ENCODE measurements at places on chromosomes 2 and 18.
A peak's percentile ranks its signal among the peaks of the same experiment; 100 is the strongest.

- DNase-seq, result no peak
Observed at GRCh38 chr2:223723954-223724411, 113.4 kb downstream of the AP1S3 start.

- DNase-seq, result no peak
Observed at GRCh38 chr2:157182834-157183396, 74.6 kb upstream of the GALNT5 start.

- no peak for DNase-seq
Observed at GRCh38 chr2:166234112-166234846, 106.5 kb upstream of the SCN1A start.

DNA sequence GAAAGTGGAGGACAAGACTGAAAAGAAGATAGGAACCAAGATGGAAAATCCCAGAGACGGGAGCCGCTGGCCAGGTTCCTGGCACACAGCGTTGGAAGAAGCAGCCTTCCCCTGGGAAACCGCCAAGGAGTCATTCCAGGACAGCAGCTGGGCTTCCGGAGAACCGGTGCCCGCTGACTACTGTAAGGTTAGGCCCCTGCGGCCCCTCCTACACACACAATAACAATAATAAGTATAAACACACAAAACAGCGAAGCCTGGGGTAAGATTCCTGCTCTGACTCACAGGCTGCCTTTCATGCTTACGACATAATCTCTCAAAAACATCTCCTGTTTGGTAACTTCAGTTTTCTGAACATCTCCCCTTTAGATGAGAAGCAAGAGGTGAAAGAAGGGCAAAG lies 28.1 kb upstream of the MYCN start:
- no peak for DNase-seq

- DNase-seq, result no peak
Observed at GRCh38 chr2:160220545-160221009, 20.5 kb upstream of the ITGB6 start.

GRCh38 chr2:1883476-1883875 lies 139.2 kb upstream of the PXDN start:
- DNase-seq, result no peak

DNA sequence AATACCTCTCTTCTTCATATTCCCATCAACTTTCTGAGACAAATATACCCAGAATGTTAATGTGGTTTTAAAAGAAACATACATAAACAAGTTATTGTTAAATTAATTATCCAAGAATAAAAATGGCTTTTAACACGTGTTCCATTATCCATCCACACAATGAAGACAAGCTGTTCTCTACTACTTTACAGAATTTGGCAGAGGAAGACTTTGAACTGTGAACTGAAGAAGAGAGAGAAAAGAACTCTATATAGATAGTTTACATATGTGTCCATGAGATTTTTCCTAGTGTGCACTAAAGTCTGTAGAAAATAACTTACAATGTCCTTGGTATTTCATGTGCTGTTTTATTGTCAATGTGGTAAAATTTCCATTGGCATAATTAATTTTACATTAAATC lies 207.0 kb upstream of the COL3A1 start:
- no peak for DNase-seq

- DNase-seq, result no peak
Observed at GRCh38 chr2:96787411-96787810, 26.7 kb downstream of the CNNM4 start.

DNA sequence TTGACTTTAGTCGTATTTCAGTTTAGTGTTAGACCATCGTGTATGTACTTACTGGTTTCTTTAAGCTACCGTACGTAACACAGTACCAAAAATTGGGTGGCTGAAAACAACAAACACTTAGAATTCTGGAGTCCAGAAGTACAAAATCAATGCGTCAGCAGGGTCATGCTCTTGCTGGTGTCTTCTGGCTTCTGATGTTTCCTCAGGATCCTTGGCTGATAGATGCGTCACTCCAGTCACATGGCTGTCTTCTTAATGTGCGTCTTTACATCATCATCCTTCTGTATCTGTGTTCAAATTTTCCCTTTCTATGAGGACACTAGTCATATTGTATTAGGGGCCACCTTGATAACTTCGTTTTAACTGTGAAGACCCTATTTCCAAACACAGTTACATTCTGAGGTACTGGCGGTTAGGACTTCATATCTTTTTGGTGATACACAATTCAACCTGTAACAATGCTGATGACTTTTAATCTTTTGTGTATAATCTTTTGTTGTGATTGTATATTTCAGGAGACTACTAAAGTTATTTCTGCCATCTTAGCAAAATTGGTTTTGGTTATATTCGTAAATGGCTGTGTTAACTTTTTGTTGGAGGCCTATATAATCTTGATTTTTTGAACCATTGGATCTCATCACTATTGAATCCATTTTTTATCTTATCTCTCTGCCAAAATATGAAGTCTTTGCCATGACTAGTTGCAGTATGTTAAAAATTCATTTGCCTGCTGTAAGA lies 25.4 kb downstream of the ACTR3 start:
- no peak for DNase-seq

DNA sequence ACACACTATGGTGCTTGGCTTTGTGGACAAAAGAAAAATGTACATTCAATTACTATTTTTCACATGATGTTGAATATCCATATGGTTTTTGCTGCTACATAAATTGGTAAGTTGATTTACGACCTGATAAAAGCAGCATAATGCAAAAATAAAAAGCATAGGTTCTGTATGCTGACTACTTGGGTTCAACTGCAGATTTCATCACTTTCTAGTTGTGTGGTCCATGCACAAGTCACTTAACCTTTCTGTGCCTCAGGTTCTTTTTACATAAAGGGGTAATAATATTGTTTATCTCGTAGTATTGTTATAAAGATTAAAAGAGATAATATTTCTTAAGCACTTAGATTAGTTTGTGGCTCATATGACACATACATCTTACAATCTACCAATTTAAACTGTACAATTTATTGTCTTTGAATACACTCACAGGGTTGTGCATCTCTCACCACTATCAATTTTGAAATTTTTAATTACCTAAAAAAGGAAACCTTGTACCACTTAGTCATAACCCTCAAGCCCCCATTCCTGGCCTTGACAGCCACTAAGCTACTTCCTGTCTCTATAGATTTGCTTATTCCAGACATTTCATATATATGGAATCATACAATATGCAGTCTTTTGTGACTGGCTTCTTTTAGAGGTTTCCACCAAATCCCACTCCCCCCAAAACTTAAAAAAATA lies 1443.9 kb downstream of the SUCLG1 start:
- DNase-seq, result no peak

DNA sequence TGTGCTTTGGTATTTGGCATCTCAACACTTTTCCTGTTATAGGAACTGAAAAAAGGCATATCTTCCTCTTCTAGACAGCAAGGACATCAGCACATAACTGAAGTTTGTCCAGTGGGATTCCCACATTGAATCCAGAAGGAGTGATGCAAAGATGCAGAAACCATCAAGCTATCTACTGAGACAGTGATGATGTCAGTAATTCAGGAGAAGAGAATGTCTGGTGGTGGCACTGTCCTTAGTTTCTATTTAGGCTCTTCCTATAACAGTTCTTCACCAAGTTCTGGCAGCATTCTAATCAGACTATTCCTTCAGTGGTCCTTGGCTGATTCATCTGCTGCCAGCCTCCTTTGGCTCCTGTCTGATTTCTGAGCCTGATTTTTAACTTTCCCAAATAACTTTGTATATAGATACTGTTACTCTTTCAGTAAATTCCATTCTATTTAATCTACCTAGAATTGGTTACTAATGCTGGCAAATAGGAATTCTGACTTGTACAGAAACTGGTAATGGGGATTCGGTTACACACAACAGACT lies 56.6 kb upstream of the AGPS start:
- no peak for DNase-seq

GRCh38 chr2:20225294-20226151 lies 593 bp upstream of the SDC1 start:
- DNase-seq, result peak; percentile 78

GRCh38 chr2:128624956-128625355 lies 306.3 kb upstream of the HS6ST1 start:
- DNase-seq, result no peak

- no peak for DNase-seq
Observed at GRCh38 chr2:136183097-136183496, 65.1 kb upstream of the CXCR4 start.

- DNase-seq, result no peak
Observed at GRCh38 chr2:54735636-54736035, 12.2 kb downstream of the EML6 start.

DNA sequence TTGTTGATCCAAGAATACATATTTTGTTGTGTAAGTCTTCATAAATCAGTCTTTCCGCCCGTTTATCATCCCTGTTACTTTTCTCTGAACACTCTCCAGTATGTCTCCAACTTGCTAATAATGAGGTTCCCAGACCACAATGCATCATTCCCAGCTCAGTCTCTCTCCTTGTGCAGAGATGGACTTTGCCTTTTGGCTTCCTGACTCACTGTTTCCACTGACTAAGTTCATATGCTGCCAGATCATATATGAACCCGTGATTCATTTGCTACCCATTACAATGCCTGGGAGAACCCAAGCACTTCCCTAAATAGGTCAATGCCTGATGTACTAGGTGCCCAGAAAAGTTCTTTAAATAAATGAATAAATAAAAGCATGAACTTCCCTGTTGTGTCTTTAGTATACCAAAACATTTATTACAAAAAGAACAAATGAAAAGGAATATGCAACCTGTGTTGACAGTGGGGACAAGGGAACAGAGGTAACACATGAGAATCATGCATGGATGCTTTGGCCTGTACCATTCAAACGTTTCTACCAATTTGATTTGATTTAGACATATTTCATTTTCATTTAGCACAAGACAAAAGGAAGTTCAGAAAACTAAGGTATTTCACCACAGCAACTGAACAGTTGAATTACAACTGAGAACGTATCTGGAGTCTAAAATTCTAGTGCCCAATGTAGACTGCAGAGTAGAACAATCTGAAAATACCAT lies 215.4 kb upstream of the HNRNPA3 start:
- DNase-seq, result no peak

DNA sequence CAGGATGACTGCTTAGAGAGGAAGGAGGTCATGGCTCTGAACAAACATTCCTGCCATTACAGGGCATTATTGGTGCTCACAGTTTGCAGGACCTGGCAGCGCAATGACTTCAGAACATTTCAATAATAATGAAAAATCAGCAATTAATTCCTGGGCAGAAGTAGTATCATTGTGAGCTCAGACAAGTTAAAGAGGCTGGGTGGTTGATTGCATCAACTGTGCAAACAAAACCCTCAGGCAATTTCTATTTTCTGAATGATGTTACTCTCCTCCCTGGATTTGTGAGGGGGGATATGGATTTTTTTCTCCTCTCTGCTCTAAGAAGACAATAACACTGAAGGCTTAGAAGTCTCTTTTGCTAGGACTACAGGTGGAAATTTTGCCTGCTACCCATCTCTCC lies 168.1 kb upstream of the TACR1 start:
- no peak for DNase-seq

DNA sequence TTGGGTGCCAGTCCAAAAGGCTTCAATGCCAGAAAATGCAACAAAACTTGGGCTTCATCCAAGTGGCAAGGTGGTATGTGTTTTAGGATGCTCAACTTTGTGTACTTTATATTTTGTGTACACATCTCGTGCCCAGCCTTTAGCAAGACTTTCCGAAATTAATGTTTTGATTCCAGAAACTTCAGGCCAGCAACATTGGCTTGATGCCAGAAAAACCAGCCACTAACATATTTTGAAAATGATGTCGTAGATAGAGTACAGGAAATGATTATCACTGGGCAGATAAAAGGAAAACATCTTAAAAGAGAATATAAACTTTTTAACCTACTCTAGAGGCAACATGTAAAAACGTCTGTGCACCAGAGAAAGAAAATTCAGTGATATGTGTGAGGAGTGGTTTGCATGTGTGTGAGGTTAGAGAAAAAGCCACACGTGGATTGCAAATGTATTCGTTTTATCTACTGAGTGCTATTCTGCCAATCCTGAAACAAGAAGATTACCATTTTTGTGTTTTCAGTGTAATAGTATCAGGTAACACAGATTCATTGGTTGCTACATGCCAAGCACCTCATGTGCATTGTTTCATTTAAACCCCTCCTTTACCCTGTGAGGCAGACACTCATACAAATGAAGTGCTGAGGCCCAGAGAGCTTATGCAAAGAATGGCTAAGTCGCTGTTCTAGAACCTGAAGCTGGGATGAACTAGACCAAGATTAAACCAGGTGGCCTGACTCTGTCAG lies 264.8 kb downstream of the C1D start:
- DNase-seq, result no peak

DNA sequence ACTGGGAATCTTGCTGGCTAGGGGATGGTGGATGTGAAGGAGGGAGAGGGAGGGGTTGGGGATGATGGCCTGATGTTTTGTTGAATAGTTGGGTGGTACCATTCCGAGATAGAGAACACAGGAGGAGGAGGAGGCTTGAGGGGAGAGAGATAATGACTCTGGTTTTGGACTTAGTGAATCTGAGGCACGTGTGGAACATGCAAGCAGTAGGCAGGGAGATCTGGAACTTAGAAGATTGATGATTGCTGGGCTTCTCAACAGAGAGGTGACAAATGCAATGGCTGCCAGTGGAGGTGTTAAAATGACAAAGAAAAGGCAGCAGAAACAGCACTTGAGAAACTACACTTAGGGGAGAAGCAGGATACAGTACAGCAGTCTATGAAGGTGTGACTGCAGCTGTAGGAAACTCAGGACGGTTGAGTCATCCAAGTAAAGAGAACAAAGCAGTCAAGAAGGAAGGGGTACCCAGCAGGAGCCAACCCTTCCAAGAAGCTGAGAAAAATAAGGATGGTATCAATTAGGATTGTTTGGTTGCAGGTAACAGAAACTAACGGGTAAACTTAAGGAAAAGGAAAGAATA lies 221.4 kb upstream of the FBXO11 start:
- no peak for DNase-seq

GRCh38 chr2:82641598-82642180 lies 1817.4 kb downstream of the SUCLG1 start:
- DNase-seq, result no peak

- no peak for DNase-seq
Observed at GRCh38 chr2:162994718-162995117, 156.2 kb upstream of the KCNH7 start.

- no peak for DNase-seq
Observed at GRCh38 chr2:21438949-21439348, 315.2 kb downstream of the TDRD15 start.

GRCh38 chr2:98743835-98744234 lies 12.9 kb upstream of the MGAT4A start:
- DNase-seq, result no peak

- DNase-seq, result peak; percentile 22
Observed at GRCh38 chr18:42401131-42401673, 446.2 kb downstream of the PIK3C3 start.

- no peak for DNase-seq
Observed at GRCh38 chr2:98029718-98030222, 34.0 kb upstream of the TMEM131 start.

DNA sequence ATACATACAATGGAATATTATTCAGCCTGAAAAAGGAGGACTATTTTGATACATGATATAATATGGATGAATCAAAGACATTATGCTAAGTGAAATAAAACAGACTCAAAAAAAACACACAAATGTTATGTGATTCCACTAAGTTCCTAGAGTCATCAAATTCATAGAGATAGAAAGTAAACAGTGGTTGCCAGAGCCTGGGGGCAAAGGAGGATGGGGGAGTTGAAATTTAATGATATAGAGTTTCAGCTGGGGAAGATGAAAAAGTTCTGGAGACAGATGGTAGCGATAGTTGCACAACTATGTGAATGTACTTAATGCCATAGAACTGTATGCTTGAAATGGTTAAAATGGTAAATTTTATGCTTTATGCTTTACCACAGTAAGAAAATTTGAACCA lies 119.7 kb downstream of the METTL4 start:
- no peak for DNase-seq
